ENCODE measurements at places on chromosomes 5 and 9.

GRCh38 chr5:78899922-78900362, 85.2 kb downstream of the ARSB start:
- DNase-seq, result peak; percentile 72

DNA sequence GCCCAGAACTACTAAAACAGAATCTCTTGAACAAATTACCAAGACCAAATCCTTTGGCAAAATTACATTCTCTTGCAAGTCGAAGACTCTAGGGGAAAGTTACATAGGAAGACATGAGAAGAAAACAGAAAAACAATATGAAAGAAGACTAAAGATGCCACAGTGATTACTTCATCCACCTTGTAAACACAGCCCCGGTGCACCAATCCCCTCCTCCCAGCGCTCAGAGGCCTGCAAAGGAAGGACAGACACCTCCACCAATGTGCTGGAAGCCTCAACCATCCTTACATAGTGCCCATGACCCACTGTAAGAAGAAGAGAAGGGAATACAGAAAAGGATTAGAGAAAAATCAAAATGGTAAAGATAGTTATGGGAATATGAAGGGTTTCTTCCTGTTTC, 218.5 kb downstream of the SPOCK1 start:
- DNase-seq, result no peak

GRCh38 chr5:172110260-172110815, 77.7 kb downstream of the STK10 start:
- DNase-seq, result no peak

GRCh38 chr9:128002959-128003358, 22.2 kb upstream of the EEIG1 start:
- DNase-seq, result no peak
